ENCODE measurements at places on chromosomes 2 and 18. TPM values are rescaled to one million over a fixed set of nuclear protein-coding genes. Genes with fewer than 3 reads are reported as not detected.

The TRIM43 gene
- total RNA-seq: not detected

The MAP3K2 gene
- 73.2 TPM for total RNA-seq

The PROM2 gene
- 176 TPM for total RNA-seq

The ZNF385B gene
- total RNA-seq: 0.83 TPM

DNA sequence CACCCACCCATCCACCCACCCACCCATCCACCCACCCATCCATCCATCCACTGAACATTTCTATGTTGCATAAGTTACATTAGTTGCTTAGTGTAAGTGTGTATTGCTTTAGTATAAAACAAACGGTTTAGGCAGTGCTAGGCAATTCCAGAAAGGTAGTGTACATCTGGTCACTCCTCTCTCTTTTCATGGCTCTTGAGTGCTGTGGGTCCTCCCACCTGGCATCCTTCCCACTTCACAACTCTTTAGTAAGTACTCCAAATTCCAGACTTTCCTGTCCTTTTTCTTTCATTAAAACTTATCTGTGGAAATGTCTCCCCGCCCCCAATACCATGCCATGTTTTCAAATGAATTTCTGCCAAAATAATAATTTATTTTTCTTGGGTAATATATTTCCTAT is 122.5 kb downstream of the PLEKHM3 start:
- no peak for DNase-seq

DNA sequence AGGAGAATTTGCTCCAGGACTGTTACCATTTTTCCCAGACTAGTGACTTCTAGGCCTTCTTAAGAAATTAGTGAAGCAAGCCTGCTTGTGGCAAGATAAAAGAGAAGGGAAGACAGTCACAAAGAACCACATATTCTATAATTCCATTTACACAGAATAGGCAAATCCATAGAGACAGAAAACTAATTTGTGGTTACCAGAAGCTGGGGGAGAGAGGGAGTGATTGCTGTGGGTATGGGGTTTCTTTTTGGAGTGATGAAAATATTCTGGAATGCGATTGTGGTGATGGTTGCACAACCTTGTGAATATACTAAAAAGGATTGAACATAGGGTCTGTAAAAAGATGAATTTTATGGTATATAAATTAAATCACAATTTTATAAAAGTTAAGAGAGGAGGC is 37.5 kb upstream of the SIX2 start:
- DNase-seq: no peak

DNA sequence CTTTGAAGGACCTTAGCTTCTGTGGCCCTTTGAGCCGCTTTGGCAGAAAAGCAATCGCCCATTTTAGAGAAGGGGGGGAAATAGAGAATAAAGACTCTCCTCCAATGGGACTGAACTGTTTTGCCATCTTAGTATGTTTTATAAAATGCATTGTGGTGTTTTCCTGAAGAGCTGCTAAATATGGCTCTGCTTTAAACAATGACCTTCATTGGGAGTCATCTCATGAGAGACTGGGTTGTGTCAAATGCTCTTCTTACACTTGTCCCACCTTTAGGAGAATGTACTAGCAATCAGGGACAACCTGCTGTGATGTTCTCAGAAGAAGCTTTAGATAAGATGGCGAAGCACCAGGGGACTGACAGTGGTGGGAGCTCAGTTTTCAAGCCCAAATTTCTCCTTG is 418.9 kb upstream of the POU3F3 start:
- no peak for DNase-seq

- no peak for DNase-seq
Observed at GRCh38 chr18:57466307-57466706, 31.1 kb downstream of the ONECUT2 start.

GRCh38 chr2:3637311-3637675 is 20.7 kb upstream of the ALLC start:
- DNase-seq: no peak

DNA sequence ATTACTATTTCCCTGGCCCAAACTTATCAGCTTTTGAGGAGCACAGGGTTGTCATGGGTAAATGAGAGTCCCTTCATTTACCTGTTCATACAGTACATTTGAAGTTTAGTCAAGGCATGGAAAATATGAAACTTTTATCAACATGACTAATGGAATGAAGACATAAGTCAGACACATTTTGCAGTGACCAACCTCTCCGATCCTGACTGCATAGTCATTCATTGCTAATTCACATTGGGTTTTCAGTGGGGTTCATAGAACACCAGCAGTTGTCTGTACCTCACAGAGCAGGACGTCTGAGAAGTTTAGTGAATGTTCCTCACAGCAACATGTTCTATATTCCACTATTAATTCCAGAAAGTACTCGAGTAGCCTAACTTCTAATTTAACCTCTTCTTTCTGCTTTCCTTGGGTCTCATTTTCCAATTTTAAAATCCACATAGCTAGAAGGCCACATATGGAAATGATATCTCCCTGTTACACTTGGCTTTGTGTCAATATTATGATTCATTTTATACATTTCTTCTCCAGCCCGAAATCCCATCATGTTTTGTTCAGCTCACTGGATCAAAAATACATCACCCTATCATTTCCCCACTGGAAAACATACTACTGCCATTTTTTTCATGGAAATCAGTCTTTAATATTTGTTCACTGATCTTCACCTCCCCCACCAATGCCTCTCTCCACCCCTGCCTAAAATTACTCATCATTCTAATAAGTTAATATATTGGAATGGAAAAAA is 65.9 kb downstream of the CDH20 start:
- DNase-seq: no peak

DNA sequence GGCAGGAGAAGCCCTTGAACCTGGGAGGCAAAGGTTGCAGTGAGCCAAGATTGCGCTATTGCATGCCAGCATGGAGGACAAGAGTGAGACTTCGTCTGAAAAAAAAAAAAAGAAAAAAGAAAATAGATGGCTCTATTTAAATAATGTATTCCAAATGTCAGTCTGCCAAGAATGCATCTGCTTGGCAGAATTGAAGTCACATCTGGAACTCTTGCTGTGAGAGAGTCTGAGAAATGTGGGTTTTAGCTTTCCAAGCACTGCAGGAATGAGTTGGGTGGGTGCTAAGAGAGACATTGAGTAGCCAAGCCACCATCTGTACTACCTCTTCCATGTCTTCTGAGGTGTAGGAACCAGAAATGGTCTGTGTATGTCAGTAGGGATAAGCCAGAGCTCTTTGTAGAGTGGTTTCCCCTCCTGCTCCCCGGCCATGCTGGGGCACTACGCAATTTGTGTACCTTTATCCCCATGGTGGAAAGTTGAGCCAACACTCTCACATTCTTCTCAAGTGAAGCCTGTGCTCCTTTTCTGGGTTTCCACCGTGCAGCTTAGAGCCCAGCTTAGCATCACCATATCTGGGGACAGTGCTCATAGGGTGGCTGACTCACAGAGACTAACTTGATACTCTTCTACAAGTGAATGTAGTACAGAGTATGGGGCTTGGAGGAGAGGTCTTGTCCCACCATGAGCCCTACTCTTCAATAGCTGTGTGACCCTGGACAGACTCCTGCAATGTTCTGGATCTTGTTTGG is 25.3 kb downstream of the IL1F10 start:
- no peak for DNase-seq

DNA sequence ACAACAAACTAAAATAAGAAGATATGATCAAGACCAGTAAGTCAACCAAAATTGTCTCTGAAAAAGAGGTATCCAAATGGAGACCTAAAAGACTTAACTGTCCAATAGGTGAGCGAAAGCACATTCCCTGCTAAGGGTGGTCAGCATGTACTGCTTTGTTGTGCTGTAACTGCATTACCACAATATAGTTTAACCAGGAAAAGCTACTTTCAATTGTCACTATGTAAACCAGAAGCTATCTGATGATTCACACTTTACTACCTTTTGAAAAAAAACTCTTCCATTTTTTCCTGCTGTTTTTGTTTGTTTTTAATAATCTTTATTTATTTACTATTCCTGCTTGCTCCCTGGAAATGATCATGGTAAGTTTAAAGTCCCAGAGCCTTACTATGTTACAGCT is 36.1 kb downstream of the ASXL2 start:
- no peak for DNase-seq

- DNase-seq: no peak
Observed at GRCh38 chr2:231665245-231666170, 42.8 kb upstream of the PTMA start.

- no peak for DNase-seq
Observed at GRCh38 chr18:63224630-63225029, 94.9 kb downstream of the BCL2 start.

DNA sequence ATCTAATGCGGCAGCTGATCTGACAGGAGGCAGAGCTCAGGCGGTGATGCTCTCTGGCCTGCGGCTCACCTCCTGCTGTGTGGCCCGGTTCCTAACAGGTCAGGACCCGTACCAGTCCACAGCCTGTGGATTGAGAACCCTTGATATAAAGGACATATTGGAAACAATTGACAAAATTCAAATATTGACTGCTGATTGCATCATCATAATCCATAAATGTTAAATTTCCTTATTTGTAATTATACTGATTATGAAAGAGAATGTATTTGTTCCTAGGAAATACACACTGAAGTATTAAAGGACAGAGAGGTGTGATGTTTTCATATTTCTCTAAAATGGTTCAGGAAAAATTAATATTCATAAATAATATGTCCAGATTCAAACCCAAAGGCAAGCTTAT is 63.8 kb upstream of the SRD5A2 start:
- DNase-seq: no peak

GRCh38 chr2:216436383-216436782 is 24.1 kb downstream of the SMARCAL1 start:
- no peak for DNase-seq

DNA sequence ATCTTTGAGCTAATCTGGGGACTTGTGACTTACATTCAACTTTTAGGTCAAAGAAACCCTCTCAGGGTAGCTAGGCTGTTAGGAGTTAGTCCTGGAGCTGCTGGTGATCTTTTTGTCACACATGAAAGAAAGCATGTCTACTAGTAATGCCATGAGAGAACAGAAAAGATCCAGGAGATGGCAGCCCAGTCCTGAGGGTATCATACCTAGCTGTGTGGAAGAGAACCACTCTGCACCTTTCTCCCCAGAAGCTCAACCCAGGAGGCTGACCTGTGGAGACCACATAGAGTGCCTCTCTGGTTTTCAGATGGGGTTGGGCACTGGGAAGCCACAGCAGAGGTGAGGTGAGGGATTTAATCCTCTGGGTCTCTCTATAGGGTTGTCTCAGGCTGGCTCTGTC is 460.2 kb upstream of the UBE2E3 start:
- DNase-seq: no peak

DNA sequence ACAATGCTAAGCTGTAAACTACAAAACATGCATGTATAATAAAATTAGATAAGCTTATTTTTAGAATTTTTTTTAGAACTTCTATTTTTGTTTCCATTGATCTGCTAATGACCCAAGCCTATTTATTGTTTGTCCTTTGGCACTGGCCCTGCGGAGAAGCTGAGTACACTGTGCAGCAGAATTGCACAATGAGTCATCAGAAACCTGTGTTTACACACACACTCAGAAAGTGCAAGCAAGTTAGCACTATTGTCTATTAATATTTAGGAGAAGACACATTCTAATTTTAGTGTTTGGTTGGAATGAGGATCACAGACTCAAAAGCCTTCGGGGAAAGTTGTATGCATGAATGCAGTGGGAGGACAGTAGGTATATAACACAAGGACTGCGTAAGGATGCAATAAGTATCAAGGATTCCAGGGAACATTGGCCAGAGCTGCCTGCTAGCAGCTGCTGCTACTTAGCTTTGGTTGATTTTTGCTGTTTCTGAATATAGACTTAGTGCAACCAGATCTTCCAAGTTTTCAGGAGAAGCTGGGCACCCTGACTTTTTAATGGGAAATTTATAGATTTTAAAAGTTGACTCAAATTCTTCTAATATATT is 128.2 kb downstream of the KCNH7 start:
- DNase-seq: no peak

GRCh38 chr18:69408522-69408921 is 7.8 kb downstream of the DOK6 start:
- DNase-seq: no peak

GRCh38 chr2:173205375-173205774 is 129.7 kb downstream of the MAP3K20 start:
- DNase-seq: peak; percentile 79

All from ureter (tissue), 1 donor.